ENCODE measurements at places on chromosomes 11 and 22.

GRCh38 chr11:67230406-67230805, 35.9 kb upstream of the GRK2 start:
- no peak for DNase-seq

DNA sequence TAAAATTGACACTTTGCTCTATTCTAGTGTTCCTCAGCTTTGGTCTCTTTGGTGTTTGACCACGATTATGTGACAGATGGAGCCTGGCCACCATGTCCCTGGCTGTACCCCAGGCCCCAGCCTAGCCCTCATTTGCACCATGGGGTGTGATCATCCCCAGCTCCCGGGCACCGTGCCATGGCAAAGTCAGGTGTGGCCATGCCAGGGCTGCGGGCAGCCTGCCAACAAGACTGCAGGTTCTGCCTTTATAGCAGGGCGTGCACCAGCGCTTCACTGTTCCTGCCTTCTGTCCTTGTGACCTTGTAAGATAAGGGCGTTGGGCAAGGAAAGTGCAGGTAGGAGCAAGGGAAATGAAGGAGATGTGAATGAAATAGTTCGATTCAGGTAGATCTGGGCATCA, 22.4 kb upstream of the APOBEC3A start:
- no peak for DNase-seq

GRCh38 chr11:32289701-32290100, 145.6 kb downstream of the WT1 start:
- DNase-seq = no peak

- peak; percentile 27 for DNase-seq
Measured at GRCh38 chr11:82682003-82682751, 51.5 kb downstream of the FAM181B start.

DNA sequence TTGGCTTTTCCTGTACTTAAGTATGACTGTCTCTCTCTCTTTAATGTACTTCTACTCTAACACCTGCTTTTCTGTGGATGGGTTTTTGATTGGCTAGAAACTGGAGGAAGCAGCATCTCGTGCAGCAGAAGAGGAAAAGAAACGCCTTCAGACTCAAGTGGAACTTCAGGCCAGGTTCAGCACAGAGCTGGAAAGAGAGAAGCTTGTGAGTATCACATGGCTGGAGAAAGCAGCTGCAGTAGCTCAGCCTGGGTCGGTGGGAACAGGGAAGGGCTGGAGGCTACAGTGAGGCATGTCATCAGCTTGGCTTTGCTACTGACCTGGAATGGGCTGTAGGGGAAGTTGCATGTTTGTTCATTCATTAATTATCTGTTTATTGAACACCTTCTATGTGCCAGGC, 74.2 kb downstream of the SWAP70 start:
- DNase-seq = no peak

- DNase-seq = no peak
Measured at GRCh38 chr11:14634813-14635212, 8.8 kb upstream of the PDE3B start.

GRCh38 chr11:133833898-133834681, 11.2 kb downstream of the SPATA19 start:
- no peak for DNase-seq

DNA sequence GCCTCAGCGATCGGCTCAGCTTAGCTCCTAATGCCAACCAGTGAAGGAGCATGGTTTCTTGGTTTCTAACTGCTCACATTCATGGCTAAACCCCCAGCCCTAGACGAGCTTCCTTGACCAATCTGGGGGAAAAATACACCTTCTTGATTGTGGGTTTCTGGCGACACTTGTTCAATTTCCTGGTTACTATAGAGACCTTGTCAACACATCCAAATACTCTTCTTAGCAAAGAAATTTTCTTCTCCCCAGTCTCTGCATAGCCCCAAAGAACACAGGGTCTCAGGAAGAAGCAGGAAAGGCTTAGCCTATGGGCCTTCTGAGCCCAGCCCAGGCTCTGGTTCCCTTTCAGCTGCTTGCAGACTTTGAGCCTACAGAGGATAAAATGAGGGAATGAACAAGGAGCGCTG, 88.5 kb upstream of the SYT13 start:
- DNase-seq = no peak

DNA sequence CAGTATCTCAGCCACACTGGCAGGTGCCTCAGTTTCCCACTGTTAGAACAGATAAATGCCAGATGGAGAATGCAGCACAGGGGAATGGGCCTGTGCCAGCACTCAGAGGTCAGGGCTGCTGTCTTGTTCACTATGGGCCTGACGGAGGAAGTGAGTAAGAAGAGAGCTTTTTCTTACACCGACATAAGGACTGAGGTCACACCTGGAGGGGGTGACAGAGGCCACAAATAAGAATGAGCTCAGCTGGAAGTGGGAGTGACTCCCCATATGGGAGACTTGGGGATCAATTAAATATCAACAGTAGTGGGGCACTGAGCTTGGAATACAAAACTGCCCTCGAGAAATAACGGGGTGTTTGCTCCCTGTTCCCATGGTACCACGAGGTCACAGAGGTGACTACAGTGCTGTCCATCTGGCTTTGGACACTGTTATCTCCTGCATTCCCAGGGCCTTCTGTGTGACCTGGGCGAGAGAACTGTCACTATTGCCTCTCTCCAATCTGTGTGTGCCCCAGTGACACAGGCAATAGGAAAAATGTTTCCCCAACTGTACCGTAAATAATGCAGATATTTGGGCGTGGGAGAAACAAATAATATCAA, 94.1 kb upstream of the NNMT start:
- DNase-seq = no peak

- DNase-seq = no peak
Measured at GRCh38 chr11:61961570-61962212, 5.7 kb downstream of the FTH1 start.

DNA sequence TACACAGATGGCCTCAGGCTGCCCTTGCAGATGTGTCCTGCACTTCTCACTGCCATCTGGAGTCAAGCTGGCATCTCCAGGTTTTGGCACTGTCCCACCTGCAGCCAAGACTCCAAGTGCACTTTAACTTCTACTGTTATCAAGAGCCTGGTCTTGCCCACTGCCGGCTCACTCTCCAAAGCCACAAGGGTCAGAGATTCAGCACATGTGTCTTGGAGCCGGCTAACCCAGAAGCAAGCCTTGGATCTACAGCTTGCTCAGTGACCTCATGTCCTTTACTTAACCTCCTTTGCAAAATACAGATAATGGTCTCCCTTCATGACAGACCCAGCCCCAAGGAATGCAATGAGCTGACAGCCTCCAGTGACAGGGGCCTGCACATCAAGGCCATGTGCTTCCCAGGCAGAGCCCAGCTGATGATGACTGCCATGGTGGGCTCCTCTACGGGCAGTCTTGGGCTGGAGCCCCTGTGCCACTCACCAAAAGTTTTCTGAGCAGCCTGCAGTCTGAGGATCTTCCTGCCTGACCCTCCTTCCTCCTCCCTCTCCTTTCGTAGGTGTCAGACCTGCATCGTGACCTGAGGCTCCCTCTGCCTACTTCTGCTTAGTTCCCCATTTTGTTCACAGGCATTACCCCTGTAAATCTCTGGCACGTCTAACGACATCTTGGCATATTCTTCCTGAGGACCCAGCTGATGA, 9.0 kb downstream of the TP53AIP1 start:
- DNase-seq = no peak

DNA sequence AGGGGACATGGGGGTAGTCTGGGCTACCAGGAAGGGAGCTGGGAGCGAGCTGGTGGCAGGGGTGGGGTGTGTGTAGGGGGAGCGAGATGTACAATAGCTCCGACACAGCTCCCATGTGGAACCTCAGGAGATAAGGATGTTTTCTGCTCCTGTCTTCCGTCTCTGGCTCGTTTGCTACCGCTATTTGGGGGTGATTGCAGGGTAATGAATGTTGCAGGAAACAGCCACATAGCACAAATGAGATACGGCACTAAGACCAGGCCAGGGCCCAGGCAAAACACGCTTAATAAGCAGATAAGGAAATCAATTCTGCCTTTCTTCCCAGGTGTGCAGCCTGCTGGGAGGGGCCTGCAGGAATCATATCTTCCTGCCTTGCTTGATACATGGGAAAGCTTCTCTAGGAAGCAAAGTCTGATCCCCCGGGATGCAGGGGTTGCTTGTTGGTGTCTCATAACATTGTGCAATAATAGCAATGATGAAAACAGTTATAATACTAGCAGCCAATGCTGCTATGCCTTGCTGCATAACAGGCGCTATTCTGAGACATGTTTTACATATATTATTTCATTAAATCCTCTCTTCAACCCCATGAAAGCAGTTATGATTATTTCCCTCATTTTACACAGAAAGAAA, 158.7 kb downstream of the ST3GAL4 start:
- no peak for DNase-seq

DNA sequence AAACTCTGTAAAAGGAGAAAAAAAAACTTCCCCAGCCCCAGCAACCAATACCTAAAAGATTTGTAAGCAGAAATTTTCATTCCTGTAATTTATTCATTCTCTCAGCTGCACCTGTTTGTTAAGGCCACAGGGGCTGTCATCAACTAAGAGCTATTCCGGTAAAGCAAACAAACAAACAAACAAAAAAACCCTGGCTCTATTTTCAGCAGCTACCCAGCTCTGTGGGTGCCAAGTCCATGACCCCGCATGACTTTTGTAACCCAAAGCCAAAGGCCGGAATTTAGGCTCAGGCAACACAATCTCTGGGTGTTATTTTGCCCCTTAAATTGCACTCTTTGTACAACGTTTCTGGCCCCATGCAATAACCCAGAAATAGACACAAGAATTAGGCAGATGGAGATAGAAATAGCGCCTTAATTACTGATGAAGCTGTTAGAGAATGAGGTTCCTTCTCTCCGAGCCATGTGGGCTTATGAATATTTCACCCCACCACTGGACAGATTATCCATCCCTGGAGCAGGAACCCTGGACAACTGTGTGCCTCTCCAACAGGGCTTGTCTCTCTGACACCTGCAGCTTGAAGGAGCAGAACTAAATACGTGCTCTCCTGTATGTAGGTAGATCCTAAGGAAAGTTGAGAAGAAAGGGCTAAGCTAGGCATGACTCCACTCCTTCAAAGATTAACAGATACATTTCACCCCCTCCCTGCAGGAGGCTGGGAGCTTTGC, 29.4 kb downstream of the APOL6 start:
- DNase-seq = no peak

- DNase-seq = no peak
Measured at GRCh38 chr22:27879923-27880322, 39.1 kb downstream of the PITPNB start.

DNA sequence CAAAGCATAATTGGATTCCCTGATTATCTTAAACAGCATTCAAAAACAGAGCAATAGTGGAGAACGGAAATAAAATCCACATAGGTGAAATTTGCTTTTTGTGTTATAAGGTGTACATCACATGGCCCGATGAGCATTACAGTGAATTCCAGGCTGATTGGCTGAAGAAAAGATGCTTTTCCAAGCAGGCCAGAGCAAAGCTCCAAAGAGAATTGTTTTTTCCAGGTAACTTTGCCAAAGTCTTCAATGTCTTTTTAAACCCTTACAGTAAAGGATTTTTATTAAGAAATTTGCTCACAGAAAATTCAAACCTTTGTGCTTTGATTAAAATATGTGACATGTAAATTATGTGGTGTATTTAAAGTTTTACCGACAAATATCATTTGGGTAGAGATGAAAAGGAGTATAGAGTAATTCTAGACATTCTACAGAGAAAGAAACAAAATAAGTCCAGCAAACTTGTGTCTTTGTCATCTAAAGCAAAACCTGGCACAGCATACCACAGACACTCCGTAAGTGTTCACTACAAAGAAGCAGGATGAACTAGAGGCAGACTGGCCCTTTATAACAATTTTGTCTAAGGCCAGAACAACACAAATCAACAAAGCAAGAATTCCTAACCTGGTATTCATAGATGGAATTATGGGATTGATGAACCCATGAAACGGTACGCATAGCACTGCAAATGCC, 16.6 kb downstream of the BBOX1 start:
- DNase-seq = no peak

GRCh38 chr11:6654281-6655019, 1.2 kb downstream of the DCHS1 start:
- no peak for DNase-seq

GRCh38 chr22:43150731-43151206, 590 bp upstream of the TSPO start:
- DNase-seq = no peak

DNA sequence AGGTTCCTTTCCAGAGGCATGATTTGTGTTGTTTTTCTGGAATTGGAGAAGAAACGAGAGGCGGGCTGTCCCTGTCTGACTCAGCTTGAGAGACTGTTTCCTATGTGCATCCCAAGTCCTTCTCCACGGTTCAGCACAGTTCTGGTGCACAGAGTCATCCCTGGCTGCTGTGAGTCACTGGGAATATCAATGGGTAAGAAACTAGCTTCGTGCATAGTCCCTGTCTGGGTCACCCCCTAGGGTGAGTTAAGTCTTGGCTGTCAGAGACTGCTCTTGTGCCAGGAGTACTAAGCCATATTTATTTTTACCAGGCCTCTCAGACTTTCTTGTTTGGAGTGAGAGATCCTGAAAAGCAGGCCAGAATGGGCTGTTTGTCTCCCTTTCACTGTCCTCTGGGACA, 2.4 kb upstream of the LRP4 start:
- no peak for DNase-seq

GRCh38 chr11:130054966-130055365, 14.7 kb upstream of the APLP2 start:
- no peak for DNase-seq

DNA sequence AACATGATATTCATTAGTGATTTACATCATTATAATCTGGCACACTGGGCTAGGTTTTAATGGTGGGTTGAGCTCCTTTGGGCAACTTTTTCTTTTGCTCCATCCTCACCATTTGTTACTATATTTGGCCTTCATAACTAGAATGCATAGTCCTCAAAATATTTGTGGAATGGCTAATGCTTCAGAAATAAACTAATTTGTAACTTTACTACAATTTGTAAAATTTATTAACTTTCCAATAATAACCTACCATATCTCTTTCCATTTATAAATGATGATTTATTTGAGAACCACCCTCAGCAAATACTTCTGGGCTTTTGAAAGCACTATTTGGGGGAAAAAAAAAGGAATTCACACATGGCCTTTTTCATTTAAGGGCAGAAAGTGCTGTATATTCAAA, 79.7 kb downstream of the LARGE2 start:
- DNase-seq = no peak

- no peak for DNase-seq
Measured at GRCh38 chr11:21811572-21811971, 381.3 kb upstream of the ANO5 start.

DNA sequence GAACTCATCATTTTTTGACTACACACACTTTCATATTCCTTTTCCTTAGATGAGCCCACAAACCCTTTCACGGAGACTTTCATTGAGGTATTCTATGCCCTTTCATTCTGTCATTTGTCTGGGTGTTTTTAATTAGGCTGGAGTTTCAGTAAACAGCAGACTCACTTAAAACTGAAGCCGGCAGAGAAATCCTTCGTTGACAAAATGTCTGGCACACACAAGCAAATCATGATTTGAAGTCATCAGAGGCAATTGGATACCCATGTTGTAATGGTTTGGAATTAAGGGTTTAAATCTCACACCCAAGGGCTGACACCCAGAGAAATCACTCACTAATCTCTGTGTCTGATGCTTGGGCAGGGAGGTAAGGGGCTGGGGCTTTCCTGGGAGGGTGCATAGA, 127.1 kb downstream of the EHF start:
- no peak for DNase-seq

- DNase-seq = no peak
Measured at GRCh38 chr11:79007771-79008402, 432.9 kb downstream of the TENM4 start.

Measured in activated naive CD4-positive, alpha-beta T cell treated with anti-CD3 and anti-CD28 coated beads, Interleukin-2, amount 10 ng/mL, durations not matched to agents 7 days and 5 days (primary cell).